ENCODE measurements at places on chromosomes 5 and 9. TPM values are rescaled to one million over a fixed set of nuclear protein-coding genes. Genes with fewer than 3 reads are reported as not detected.
A peak's percentile ranks its signal among the peaks of the same experiment; 100 is the strongest.

- DNase-seq, result no peak
Observed at GRCh38 chr9:130765137-130766020, 69.7 kb upstream of the ABL1 start.

Gene TENT4A
- total RNA-seq, result 22.8 TPM

DNA sequence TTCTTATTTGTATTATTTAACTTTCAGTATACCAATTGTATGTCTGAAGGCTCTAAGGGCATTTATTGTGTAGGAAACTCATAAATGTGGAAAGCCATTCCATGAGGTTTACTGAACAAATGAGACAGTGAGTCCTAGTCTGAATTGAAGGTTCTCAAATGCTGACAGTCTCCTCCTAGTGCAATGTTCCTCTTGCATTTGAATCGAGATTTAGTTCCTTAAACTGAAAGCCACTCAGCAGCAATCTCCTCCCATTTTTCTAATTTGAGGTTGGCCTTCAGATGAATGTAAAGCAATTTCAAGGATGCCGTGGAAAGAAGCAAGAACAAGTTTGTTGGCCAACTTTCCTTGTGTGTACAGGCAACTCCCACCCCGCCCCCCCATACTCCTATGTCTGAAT is 493.2 kb upstream of the KLF4 start:
- DNase-seq, result no peak

DNA sequence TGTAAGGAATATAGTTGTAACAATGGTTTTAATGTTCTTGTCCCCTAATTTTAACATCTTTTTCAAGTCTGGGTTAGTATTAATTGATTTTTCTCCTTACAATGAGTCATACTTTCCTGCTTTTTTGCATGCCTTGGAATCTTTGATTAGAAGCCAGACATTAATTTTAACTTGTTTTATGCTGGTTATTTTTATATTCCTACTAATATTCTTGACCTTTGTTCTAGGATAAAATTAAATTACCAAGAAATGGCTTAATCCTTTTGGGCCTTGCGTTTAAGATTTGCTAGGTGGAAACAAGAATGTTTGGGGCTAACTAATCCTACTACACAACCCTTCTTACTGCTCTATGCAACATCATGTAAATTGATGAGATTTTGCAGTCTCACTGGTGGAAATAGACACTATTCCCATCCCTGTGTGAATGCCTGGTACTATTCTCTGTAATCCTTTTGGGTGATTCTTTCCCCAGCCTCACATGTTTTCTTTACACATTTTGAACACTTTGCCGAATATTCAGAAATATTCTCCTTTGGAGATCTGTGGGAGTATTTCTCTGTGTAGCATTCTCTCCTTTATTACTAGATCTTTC is 47.2 kb downstream of the ZCCHC7 start:
- DNase-seq, result no peak

- peak; percentile 61 for DNase-seq
Observed at GRCh38 chr9:131361202-131361833, 32.6 kb upstream of the PRRC2B start.

DNA sequence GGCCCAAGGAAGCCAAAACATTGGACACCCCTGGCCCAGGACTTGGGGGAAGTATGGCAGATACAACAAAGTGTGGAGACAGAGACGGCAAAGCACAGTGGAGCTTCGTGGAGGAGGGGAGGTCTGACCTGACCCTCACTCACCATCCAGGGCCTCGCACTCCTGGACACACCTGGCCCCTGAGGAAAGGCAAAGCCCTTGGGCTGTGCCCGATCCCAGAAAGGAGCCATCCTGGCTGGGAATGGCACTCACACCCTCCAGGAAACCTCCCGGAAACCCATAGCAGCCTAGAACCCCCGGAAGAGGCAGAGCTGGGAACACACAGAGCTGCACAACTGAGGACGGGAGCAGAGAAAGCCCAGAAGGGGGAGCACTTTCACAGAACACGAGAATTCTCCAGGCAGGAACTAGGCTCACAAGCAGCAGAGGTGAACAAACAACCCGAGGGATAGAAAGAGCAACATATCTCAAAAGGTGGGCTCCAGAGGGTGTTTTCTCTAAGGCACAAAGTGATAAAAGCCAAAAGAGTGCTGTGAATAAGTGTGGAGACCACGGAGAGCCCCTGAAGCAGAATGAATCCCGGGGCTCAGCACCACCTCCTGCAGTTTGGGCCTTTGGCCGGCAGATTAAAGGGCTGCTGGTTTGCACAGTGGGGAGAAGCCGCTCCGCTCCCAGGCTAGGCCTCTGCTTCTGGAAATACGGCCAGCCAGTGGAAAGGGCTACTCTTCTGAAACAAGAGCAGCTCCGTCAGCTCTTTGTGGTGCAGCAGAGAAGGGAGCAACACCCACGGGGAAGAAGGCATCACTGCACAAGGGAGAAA is 108.2 kb downstream of the UBE2R2 start:
- DNase-seq, result peak; percentile 68

DNA sequence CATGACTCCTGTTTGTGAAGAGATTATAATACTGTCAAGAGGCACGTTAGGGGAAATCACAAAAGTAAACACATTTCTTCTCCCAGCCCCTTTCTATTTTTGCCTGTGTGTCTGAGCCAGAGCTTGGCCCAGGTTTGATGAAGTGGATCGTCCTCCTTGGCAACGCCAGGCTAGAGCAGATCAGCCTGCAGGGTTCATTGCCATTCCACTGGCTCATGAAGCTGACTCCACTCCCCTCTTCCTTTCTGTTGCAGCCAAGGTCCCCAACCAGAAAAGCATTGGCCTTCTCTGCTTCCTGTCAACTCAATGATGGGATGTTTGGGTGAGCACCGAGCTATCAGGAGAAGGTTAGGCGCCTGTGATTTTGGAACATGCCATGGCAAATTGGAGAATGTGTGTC is 3.3 kb downstream of the ADRB2 start:
- no peak for DNase-seq

Gene CA9
- 0.85 TPM for total RNA-seq

- DNase-seq, result no peak
Observed at GRCh38 chr9:11312966-11313365, 700.2 kb upstream of the PTPRD start.

DNA sequence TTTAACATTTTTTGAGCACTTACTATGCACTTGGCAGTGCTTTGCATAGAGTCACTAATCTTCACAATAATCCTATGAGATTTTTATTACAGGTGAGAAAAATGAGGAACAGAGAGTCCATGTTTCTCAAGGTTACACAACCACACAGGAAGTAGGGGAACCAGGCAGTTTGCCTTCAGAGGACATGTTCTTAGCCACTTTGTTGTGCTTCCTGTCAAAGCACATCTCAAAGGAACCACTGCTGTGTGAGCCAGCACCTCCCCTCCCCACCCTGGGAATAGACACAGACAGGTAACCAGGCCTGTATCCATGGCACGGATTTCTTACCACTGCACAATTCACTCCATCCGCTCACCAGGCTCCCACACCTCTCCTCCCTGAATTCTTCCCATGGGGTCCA is 6.3 kb upstream of the DNAJB5 start:
- no peak for DNase-seq

Gene AIF1L
- total RNA-seq, result 397 TPM

Gene TLE1
- 52.5 TPM for total RNA-seq

GRCh38 chr9:110187126-110187525 is 20.8 kb downstream of the C9orf152 start:
- DNase-seq, result no peak

Gene IL4
- not detected for total RNA-seq

Gene PCDHA5
- 0.91 TPM for total RNA-seq

Gene SPAAR
- total RNA-seq, result 5.3 TPM

GRCh38 chr9:33823801-33824200 is 6.8 kb downstream of the UBE2R2 start:
- DNase-seq, result no peak

Gene SLC25A48
- 1.7 TPM for total RNA-seq

GRCh38 chr5:95447961-95448360 is 56.8 kb downstream of the FAM81B start:
- no peak for DNase-seq

DNA sequence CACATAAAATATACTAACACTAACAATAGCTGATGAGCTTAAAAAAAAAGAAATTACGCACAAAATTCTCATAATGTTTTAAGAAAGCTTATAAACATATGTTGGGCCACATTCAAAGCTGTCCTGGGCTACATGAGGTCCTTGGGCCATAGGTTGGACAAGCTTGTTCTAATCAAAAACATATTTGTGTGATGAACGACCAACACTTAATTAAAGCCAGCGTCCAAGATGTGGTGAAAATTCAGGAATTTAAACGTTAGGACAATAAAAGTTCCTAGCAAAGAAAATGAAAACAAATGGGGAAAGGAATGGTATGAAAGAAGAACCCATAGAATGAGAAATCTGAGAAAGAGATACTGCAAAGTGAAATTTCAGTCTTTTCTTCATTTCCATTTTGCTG is 429.6 kb upstream of the DMAC1 start:
- DNase-seq, result no peak

DNA sequence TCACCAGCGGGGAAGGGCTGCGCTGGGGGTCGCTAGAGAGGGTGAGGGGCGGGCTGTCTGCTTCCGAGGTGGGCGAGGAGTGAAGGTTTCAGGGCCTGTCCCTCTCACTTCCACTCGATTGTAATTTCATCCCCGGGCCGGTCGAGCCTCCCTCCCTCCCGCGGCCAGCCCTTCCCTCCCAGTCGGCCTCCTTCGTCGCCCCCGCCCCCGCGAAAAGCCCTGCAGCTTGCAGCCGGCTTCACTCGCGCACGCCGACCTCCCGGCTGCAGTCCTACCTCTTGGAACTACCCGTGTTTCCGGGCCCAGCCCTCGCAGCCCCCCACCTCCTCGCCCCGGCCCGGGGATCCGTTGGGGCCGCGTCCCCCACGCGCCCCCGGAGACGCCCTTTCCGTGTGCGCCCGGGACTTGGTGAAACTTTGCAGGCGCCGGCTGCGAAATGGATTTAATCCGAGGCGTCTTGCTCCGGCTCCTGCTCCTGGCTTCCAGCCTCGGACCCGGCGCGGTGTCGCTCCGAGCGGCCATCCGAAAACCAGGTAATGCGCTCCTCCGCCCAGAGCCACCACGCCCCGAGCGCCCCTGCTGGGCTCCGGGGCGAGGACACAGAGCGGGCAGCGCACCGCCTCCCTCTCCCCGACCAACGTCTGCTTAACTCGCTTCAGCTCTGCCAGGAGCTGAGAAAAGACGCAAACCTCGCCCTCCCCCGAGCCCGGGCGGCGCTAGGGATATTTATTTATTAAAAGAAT is at the start of gene EGFLAM:
EGFLAM (plus strand) TSS at position 241 of the 743 bp plus-strand sequence; CDS start at position 437, 196 bp downstream.
- DNase-seq, result peak; percentile 83

DNA sequence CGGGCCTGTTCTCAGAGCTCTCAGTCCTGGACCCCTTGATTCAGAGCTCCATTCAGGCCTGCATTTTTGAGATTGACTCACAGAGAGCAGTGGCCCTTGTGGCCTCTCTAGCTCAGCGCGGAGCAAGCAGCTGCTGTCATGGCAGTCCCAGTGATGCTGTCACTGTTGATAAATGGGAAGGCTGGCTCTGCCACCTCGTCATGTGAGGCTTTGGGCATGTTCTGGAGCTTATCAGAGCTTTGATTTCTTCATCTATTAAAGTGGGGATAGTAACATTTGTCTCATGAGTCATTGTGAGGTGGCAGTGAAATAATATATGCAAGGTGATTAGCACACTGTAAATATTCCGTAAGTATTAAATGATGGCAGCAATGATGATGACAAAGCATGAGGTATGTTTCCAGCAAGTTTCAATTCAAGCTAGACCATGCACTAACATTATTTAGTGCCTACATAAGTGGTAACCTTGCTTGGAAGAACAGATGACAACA is 126.4 kb upstream of the CXCL14 start:
- DNase-seq, result no peak

GRCh38 chr5:112472614-112473013 is 53.5 kb upstream of the EPB41L4A start:
- no peak for DNase-seq

DNA sequence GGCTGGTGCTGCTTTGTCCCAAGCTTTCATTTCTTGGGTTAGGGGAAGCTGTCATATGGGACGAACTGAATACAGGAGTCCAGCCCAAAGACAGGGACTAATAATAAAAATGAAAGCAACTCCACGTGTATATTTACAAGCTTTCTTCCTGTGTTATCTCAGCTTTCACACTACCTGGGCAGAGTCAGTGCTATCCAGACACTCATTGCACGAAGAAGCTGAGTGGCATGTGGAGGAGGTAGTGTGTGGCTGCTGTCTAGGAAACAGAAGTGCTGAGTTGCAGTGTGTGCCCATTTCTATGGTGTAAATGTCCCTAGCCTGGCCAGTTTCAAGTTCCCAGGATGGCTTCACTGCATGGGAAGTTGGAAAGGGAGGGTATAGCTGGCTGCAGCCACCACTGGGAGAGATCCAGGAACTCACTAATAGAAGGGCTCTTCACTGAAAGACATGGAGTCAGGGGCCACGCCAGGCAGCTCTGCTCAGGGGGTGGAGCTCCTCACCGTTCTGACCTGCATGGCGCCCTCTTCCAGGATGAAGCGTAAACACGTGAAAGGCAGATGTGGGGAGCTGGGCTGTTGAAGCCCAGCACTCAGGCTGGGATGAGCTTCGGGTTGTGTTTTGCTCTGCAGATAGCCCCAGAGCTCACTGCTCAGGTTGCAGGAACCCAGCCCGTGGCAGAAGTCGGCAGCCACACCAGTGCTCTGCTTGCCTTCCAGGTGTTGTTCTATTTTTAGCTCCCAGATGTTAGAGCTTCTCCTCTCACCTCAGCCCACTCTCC is 116.9 kb downstream of the IRX2 start:
- no peak for DNase-seq

- DNase-seq, result no peak
Observed at GRCh38 chr5:108924457-108924961, 176.8 kb downstream of the FER start.

Gene LRRC19
- total RNA-seq, result 14.8 TPM

Gene PTGES
- 8.9 TPM for total RNA-seq

DNA sequence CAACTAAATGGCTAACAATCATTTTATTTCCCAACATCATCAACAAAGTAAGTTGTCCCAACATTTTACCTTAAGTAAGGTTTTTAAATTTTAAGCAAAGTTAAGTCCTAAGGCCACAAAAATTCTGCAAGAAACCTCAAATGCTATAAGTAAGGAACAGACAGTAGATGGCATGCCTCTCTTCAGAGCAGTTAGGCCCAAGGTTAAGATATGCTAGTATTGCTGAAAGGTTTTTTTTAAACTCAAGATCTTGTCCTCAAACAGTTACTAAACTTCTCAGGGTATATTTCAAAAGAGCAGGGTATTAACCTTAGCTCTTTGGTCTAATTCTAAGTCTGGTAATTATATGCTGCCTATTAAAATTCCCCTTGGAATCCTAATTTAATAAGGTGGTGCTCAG is 35.1 kb downstream of the PJA2 start:
- DNase-seq, result no peak

Gene MRNIP
- total RNA-seq, result 36.6 TPM

DNA sequence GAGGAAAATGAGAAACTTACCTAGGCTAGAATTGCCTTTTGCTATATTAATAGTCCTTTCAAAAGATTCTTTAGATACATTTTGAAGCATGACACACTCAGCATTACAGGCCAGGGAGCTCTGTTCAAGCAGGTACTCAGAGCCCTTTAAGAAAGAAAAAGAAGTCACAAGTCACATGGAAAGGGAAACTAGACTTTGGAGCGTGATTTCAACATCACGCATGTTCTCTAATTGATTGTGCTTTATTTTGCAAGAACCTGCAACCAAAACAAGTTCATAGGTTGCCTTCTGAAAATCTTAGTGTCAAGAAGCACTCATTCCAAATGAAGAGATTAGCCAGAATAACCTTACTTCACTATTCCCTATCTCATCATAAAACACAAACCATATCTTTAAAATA is 103.8 kb downstream of the MPDZ start:
- no peak for DNase-seq
